KG1 (cell line): ENCODE measurements at places on chromosomes 11 and 22.

DNA sequence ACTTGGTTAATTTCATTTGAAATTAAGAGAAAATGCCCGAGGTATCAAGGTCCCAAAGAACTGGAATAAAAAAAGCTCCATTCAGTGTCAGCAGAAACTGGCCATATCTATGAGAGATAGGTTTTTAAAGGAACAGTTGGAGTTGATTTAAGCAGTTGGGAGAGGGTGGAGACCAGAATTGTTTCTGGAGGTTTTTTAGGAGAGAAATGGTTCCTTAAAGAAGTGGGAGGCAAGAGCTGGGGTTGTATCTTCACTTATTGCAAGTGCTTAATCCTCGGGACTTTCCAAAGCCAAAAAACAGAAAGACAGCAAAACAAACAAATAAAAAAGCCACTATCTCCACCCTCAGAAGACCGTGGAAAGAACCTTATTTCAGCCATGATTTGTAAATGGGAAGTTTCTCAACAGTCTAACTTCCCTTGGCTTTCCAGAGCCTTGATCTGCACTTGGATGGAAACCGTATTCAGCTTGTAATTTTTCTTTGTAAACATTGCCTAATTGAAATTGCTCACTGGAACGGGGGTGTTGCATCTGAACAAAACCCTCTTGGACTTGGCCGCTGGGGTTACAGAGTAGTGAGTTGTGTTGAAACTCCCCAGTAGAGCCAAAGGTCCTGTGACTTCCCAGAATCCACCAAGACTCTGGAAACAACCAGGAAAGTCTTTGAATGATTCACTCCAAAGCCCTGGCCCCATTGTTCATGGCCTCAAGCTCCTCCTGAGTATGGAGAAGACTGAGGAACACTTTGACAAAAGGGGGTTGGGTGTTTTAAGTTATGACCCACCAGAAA, 115.6 kb downstream of the SLC1A2 start:
- no peak for DNase-seq

DNA sequence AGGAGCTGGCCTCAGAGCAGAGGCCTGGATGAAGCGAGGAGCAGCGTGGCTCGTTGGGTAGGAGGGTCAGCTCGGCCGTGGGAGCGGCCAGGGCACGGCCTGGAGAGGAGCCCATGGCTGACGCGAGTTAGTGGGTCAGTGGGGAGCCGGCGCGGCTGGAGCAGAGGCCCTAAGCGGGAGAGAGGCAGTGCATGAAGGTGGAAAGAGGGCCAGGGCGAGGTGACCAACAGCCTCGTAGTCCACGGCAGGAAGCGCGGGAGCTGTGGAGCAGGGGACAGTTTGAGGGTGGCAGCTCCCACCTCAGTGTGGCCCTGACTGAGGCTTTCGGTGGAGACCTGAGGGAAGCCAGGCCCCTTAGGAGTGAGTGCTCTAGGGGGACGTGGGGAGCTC, 24.1 kb downstream of the DCPS start:
- no peak for DNase-seq

DNA sequence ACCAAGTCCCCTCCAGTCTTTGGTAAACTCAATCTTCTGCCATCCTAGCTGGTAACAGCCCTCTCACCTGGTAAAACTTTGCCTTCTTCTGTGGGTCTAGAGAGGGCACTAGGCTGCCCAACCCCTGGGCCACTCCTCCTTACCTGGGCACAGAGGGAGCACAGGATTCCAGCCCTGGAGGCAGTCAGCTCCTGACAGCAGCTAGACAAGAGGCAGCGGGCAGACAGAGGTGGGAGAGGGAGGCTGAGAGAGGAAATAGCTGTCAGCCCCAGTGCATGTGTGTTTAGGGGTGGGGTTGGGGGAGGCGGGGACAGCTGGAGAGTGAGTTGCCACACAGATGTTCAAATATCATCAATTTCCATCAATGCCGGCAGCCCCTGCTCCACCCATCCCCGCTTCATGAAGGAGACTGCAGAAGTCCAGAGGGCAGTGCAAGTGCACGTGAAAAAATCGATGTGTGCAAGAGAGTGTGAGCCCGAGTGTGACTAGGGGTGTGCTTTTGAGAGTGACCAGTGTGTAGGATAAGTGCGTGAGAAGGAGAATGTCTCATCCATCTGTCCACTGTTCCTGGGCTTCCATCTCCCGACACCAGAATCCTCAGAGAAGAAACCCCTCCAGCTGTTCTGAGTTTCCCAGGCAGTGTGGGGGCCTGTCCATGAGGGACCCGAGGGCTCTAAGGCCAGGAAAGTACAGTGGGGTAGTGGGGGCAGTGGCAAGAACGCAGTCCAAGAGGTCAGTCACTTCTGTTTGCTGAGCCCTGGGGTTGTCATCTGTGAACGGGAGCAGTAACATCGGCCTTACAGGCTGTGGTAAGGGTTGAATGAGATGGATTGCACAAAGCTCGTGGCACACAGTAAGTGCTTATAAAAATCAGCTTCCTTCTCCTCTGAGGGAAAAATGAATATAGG, at the start of gene PTGDR2:
Gene PTGDR2, minus strand, starts transcription at position 225 of the 908 bp plus-strand sequence. CDS start 2,228 bp downstream, outside the sequence.
- DNase-seq, result no peak

- no peak for DNase-seq
These were observed 57.3 kb downstream of the TP53I11 start for GRCh38 chr11:44893308-44893822.

- no peak for DNase-seq
These were observed 330.4 kb downstream of the TMEM135 start for GRCh38 chr11:87368151-87368550.

- DNase-seq, result no peak
These were observed 20.8 kb downstream of the ARVCF start for GRCh38 chr22:19995611-19996339.

- DNase-seq, result no peak
These were observed 46.4 kb downstream of the LARGE2 start for GRCh38 chr11:45968901-45969300.

DNA sequence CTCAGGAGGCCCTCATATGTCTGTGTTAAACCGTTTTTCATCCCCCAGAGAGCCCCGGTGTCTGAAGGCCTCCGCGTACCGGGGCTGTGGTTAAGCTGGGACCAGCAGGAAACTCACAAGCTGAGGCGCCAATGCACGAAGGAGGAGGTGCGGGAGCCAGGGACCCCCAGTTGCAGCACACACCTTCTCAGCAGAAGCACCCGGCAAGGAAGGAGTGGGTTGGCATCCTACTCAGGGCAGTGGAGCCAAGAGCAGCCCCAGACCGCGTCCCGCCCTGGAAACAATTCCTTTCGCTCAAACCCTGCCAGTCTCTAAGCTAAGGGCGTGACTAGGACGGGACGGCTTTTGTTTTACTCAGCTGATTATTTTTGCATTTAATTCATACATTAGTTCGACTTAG, 726.9 kb downstream of the BRD1 start:
- DNase-seq, result no peak

DNA sequence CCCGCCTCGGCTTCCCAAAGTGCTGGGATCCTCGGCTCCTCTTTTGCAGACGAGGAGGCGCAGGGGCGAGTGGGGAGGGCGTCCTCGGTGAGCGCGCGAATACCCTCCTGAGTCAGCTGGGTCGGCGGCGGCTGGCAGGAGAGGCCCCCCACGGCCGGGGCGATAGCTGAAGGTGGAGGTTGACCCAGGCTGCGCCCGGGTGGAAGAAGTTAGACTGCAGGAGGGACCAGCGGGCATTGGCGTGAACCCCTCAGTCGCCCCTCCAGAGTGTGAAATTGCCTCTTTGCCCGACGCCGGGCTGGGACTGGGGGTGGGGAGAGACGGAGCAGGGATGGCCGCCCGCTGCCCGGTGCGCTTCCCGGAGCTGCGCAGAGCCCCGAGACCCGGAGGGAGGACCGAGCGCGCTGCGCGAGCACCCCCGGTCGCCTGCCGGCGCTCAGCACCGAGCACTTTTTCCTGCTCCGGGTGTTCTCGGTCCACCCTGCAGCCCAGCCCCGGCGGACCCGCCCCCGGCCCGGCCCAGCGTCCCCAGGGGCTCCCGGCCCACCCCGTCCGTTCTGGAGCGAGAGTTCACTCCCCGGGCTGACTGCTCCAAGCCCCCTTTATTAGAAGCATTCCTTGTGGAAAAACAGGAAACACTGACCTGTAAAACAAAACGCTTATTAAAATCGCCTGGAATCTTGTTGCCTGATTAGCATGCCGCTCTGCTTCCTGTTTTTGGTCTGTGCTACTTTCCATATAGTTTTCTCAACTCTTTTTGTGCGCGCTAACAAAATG, 13.7 kb upstream of the CPT1A start:
- no peak for DNase-seq

GRCh38 chr11:67401495-67402191, at the start of gene PPP1CA:
PPP1CA (minus strand) TSS chr11:67401858; CDS start chr11:67401782, 76 bp downstream.
- DNase-seq, result peak; percentile 94

- DNase-seq, result no peak
These were observed 13.4 kb downstream of the DRD4 start for GRCh38 chr11:650482-650881.

GRCh38 chr11:12815129-12815480, 140.9 kb downstream of the TEAD1 start:
- no peak for DNase-seq

DNA sequence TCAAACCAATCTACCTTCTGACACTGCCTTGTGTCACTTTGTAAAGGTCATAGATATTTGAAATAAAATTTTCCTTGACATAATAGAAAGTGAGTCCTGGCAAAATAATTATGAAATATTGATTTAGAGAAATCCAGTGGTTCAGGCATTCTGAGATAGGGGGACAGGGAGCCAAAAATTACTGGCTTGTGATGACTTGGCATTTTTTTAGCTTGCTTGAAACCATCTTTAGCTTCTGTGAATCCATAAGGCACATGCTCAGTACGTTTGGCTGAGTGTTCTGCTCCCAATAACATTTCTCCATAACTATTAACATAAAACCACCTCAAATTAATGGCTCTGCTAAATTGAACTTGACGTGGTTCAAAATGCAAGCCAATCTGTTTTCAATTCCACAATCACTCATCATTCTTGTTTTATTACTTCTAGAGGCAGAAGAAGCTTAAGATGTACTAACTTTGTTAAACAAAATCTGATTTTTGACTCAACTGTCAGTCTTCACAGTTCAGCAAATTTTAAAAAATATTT, 209.0 kb downstream of the LRRC4C start:
- DNase-seq, result no peak

GRCh38 chr11:117299351-117300282, 8.5 kb downstream of the BACE1-AS start:
- DNase-seq, result no peak

GRCh38 chr11:112899235-112900006, 61.8 kb upstream of the NCAM1 start:
- no peak for DNase-seq

DNA sequence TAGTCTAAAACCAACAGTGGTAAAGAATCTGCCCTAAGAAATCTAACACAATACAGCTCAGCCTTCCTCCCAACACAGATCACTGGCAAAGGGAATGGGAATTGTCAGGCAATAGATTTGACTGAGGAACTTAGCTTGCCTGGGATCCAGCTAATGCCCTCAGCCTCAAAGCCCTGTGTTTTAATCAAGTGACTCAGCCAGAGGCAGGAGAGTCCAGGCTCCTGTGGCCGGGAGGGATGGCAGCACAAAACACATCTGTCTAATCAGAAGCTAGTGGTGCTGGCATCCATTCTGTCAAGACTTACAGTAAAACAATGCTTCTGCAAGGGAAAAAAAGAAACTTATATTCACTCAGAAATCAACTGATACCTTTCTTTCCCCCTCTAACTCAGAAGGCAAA, 5.6 kb downstream of the SYTL2 start:
- DNase-seq, result no peak

GRCh38 chr11:119048644-119049043, 8.4 kb downstream of the HYOU1 start:
- DNase-seq, result no peak

- no peak for DNase-seq
These were observed 32.1 kb upstream of the PCF11 start for GRCh38 chr11:83124636-83125424.

- DNase-seq, result no peak
These were observed 90.9 kb downstream of the EXT2 start for GRCh38 chr11:44186321-44186930.

DNA sequence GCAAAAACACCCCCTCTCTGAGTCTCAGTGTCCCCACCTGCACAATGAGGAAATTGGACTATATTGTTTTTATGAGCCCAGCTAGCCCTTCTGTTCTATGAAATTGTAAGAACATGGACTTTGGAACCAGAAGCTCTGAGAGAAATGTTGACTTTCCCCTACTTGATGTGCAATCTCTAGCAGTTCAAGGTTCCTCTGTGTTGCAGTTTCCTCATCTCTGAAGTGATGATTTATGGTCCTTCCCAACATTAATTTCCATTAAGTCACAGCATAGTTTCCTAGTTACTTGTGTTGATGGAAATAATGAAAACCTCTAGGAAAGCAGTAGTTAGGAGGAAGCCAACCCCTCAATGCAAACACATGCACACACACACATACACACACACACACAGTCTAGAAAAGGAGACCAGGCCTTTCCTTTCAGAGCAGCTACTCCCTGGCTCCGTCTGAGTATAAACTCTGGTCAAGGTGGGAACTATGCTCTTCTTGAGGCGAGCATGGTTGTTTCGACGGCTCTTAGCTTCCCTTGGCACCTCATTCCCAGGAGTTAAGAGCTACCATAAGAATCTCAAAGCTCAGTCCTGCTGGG, 518.4 kb downstream of the SOX6 start:
- DNase-seq, result no peak

- DNase-seq, result no peak
These were observed 169.0 kb downstream of the TBC1D22A start for GRCh38 chr22:46931414-46931813.

DNA sequence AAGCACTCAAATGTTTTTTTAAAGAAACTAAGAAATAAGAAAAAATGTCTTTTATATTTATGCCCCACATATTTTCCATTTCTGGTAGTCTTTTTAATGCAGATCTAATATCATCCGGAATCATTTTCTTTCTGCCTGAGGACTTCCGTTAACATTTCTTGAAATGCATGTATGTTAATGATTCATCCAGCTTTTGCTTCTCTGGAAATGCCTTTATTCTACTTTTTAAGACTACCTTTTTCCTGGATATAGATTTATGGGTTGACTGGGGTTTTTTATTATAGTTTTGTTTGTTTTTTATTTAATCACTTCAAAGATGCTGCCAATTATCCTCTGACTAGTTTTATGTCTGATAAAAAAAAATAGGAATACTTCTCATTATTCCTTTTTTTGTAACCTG, 57.1 kb upstream of the LDLRAD3 start:
- no peak for DNase-seq

DNA sequence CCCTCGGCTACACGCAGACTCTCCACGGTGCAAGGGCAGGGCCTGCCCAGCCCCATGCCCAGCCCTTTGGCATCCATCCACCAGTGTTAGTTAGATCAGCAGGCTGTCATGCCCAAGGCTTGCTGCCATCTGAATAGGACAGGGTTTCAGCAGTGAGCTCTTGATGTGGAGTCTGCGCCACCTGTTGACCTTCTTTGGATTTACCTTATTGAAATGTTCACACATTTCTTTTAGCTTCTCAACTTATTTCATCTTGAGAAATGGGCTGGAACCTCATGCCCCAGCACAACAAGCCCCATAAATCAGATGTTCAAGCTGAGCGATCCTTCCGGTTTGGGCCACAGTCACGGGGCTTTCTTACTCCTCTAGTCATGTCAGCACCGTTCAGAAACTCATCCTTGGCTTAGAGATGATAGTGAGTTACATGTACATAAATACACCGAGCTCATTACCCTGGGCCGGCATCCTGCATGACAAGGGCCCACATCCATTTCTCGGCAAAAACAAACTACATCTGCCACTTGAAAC, 61.7 kb downstream of the PARVB start:
- DNase-seq, result no peak
